ENCODE measurements at places on chromosomes 1 and 21.

- DNase-seq, result no peak
These were observed 327.3 kb downstream of the RWDD3 start for GRCh38 chr1:95561346-95561745.

- DNase-seq, result no peak
These were observed 3.0 kb upstream of the AIM2 start for GRCh38 chr1:159079525-159079924.

GRCh38 chr21:29318354-29318753, 19.6 kb downstream of the BACH1 start:
- DNase-seq, result no peak

DNA sequence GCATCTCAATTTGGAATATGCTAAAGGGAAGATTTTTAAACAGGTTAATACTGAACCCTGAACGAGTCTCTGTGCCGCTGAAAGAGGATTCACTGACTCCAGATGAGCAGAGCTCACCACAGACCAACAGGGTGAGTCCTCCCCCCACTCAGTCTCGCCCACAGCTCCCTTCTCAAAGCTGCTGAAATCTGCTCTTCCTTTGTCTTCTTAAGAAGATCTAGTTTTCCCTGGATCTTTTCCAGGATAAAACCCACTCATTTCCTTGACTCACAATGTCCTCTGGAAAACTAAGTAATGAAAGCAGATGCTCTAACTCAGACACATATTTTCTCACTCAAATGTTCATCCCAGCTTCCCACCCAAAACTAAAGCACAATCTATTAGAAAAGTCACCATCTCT, 447.0 kb upstream of the PKN2 start:
- DNase-seq, result peak; percentile 27

DNA sequence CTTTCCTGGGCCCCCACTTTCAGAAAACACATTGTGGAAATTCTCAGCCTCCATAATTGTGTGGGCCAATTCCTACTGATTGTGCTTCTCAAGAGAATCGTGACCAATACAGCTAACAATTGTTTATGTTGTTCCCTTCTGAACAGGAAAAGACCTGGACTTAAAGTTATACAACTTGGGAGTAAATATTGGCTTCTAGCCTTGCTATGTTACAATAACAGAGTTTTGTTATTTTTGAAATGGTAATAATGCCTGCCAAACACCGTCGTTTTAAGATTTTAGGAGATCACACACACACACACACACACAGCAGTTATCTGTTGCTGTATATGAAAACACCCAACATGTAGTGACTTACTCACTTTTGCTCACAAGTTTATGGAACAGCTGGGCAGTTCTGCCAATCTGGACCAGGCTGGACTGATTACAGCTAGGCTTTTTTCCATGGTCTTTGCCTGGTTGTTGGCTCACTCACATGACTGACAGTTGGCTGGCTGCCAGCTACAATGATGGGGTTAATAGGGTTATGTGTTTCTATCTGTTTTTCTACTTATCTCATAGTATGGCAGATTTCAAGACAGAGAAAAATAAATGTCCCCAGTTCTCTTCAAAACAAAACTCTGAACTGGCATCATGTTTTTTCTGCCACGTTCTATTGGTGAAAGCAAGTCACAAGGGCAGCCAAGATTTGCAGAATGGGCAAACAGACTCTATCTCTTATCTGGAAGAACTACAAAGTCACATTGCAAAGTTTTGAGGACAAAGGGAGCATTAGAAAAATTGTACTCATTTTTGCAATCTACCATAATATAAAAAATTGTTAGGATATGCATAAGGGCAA, 447.5 kb downstream of the NEGR1 start:
- DNase-seq, result no peak

Measured in astrocyte of the spinal cord (primary cell).